Common myeloid progenitor, CD34-positive (primary cell): ENCODE measurements at places on chromosomes 2 and 18.
A peak's percentile ranks its signal among the peaks of the same experiment; 100 is the strongest.

DNA sequence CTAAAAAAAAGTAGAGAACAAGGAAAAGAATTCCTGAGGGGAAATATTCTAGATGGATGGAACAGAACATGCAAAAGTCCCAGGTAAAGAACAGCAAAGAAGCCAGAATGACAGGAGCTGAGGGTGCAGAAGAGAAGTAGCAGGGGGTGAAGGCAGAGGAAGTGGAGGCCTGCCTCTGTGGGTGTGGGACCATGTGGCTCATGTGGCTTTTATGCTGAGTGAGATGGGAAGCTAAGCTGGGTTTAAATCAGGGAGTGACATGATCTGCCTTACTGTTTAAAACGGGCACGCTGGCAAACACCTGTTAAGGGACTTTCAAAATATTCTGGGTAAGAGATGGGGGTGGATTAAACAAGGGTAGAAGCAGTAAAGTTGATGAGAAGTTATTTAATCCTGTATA is 40.0 kb downstream of the GKN2 start:
- peaks cover 79% of the 10 kb centered on the region for H3K4me1 ChIP-seq
- H3K27ac ChIP-seq, result no peak overlapping the region
- no peaks in the 10 kb centered on the region for H3K36me3 ChIP-seq
- no peak overlapping the region for H3K4me3 ChIP-seq
- no peak for DNase-seq

DNA sequence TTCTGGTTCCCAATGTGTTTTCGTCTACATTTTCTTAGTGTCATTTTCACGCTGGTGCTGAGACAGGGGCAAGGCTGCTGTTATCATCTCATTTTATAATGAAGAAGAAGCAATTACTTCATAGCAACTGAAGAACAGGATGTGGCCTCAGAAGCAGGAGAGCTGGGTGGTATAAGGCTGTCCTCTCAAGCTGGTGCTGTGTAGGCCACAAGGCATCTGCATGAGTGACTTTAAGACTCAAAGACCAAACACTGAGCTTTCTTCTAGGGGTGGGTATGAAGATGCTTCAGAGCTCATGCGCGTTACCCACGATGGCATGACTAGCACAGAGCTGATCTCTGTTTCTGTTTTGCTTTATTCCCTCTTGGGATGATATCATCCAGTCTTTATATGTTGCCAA is 7.3 kb downstream of the IL36G start:
- H3K27ac ChIP-seq, result no peak overlapping the region
- no peaks in the 10 kb centered on the region for H3K4me1 ChIP-seq
- no peak for DNase-seq
- no peak overlapping the region for H3K4me3 ChIP-seq

- no peaks in the 10 kb centered on the region for H3K27me3 ChIP-seq
- H3K36me3 ChIP-seq, result no peaks in the 10 kb centered on the region
- H3K27ac ChIP-seq, result peak overlapping the region; percentile 67
- H3K4me1 ChIP-seq, result peaks cover 66% of the 10 kb centered on the region
Observed at GRCh38 chr2:437756-438393, 150.0 kb upstream of the ALKAL2 start.

DNA sequence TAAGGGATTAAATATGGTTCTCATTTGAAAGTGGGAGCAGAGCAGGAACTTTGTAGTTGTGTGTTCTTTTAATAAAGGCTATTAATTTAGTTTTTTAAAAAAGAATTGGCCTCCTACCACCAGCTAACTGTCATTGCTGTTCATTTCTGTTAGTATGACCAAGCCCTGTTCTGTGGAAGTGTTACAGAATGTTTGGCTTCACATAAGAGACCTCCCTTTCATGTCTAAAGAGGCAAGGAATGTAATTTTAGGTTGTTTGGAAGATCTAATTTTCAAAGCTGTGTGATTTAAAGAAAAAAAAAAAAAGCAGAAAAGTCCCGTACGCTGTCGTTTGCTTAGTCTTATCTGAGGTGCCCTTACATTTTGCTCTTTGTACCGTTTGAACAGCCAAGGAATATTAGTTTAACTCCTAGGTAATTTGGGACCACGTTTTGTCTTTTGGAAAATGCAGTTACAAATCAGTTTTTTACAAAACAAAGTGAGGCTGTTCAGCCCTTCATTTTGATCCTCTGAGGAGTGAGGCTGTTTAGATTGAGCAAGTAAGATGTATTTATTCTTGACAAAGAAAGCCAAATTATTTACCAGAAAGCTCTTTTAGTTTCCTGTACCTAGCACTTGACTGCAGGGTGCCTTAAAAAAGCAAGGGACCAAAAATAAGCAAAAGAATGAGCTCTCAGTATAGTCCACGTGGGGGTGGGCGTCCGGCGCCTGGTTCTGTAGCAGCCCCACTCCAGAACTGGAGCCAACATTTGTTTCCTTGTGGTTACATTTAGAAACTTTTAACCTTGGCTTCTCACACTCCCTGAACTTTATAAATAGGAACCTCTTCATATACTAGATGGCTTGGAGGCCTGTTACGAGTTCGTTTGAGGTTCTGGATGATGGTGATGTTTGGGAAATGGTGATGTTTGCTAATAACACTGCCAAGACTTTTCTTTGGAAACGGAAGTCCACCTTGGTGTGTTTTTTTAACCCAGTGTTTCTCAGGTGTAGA is 136.2 kb downstream of the FMNL2 start:
- no peak overlapping the region for H3K4me3 ChIP-seq
- no peaks in the 10 kb centered on the region for H3K36me3 ChIP-seq
- no peak for DNase-seq
- H3K4me1 ChIP-seq, result peaks cover 46% of the 10 kb centered on the region
- no peak overlapping the region for H3K27ac ChIP-seq

- no peak overlapping the region for H3K27ac ChIP-seq
- H3K4me3 ChIP-seq, result no peak overlapping the region
- peaks cover 13% of the 10 kb centered on the region for H3K4me1 ChIP-seq
- H3K27me3 ChIP-seq, result no peaks in the 10 kb centered on the region
Observed at GRCh38 chr2:152408254-152408653, 73.3 kb downstream of the FMNL2 start.

DNA sequence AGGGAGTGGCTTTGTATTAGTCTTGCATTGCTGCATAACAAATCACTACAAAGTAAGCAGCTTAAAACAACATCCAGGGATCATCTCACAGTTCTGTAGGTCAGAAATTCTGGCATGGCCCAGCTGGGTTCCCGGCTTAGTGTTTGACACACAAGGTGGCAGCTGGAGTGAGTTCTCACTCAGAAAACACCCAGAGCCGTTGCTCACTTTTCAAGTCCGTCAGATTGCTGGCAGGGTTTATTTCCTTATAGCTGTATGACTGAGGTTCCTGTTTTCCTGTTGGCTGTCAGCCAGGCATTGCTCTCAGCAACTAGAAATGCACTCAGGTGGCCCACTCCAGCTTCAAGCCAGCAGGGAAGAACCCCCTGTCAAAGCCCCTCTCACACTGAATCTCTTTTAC is 324.1 kb downstream of the CCDC178 start:
- no peak overlapping the region for H3K4me3 ChIP-seq
- H3K4me1 ChIP-seq, result no peaks in the 10 kb centered on the region
- H3K27ac ChIP-seq, result no peak overlapping the region
- no peaks in the 10 kb centered on the region for H3K27me3 ChIP-seq
- DNase-seq, result no peak

GRCh38 chr2:36456227-36457175 is 100.9 kb downstream of the CRIM1 start:
- DNase-seq, result no peak
- H3K27ac ChIP-seq, result no peak overlapping the region
- peaks cover 4% of the 10 kb centered on the region for H3K4me1 ChIP-seq

- DNase-seq, result no peak
- no peaks in the 10 kb centered on the region for H3K27me3 ChIP-seq
- no peaks in the 10 kb centered on the region for H3K36me3 ChIP-seq
- no peak overlapping the region for H3K4me3 ChIP-seq
- H3K27ac ChIP-seq, result no peak overlapping the region
Observed at GRCh38 chr2:3141696-3142095, 235.9 kb downstream of the EIPR1 start.

- no peaks in the 10 kb centered on the region for H3K27me3 ChIP-seq
- no peak overlapping the region for H3K4me3 ChIP-seq
- no peak for DNase-seq
- H3K27ac ChIP-seq, result no peak overlapping the region
- H3K4me1 ChIP-seq, result no peaks in the 10 kb centered on the region
- H3K36me3 ChIP-seq, result peaks cover 38% of the 10 kb centered on the region
Observed at GRCh38 chr2:99421469-99421868, 68.3 kb downstream of the REV1 start.
